Right atrium auricular region (tissue), 2 donors: ENCODE measurements at places on chromosomes 11 and 22. TPM values are rescaled to one million over a fixed set of nuclear protein-coding genes. Genes with fewer than 3 reads are reported as not detected.

DNA sequence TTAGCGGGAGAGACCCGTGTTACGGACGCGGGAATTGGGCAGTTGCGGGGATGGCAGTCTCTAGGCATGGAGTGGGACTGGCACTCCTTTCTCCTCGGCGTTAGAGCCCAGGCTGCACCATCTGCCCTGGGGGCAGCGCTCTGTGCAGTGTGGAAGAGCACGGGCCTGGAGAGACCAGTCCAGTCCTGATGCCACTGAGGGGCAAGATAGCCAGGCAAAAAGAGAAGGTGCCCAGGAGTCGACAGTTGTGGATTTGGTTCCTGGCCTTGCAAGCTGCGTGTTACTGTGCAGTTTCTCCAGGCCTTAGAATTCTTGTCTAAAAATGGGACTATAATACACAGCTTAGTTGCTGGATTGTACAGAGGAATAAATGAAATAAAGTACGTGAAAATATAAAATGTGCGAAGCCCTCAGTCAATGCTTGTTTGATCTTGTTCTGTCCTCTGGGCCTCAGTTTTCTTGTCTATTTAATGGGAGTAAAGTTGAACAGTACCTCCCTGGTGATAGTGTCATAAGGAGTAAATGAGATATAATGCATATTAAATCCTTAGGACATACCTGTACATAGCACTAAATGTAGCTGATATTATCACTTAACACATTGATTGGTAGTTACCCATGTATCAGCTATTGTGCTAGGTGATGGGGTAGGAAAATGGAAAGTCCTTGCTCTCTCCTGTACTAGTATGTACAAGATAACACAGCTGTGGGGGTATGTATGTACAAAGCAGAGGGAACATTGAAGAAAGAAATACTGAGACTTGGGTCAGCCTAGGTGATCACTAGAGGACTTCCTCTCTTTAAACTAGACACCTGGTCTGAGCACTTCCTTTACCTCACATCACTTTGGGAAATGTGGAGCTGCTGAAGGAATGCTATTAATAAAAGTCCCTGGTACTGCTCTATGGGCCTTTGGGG, 1.2 kb downstream of the ATXN10 start:
- H3K36me3 ChIP-seq: no peaks in the 10 kb centered on the region
- no peak for DNase-seq
- peak overlapping the region; percentile 94 for H3K27ac ChIP-seq
- no peaks in the 10 kb centered on the region for H3K27me3 ChIP-seq
- peak overlapping the region; percentile 85 for H3K4me3 ChIP-seq
- peaks cover 26% of the 10 kb centered on the region for H3K4me1 ChIP-seq

KRTAP5-2 gene
- total RNA-seq: not detected

DNA sequence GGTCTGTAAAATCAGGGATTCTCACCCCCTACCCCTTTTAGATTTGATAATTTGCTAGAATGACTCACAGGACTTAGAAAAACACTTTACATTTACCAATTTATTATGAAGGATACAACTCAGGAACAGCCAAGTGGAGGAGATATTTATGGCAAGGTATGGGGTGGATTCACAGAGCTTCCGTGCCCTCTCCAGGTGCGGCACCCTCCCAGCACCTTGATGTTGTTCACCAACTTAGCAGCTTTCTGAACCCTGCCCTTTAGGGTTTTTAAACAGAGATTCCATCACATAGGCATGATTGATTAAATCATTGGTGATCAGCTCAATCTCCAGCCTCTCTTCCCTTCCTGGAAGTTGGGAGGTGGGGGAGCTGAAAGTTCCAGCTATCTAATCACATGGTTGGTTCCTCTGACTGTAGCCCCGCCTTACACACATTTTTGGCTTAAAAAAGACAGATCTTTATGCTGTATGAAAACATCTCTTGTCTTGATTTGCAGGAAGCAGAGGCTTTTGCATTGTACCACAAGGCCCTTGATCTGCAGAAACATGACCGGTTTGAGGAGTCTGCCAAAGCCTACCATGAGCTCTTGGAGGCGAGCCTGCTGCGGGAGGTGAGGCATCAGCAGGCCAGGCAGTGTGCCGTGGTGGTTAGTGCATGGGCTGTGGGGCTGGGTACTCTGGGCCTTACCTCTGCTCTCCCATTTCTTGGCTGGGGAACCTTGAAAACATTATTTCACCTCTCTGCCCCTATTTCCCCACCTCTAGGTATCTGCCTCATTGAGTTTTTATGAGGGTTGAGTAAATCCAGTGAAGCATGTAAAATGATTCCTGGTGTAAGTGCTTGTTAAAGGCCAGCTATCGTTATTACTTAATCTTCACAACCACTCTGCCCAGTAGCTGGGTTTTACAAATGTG, 27.0 kb downstream of the CABIN1 start:
- no peak overlapping the region for H3K27ac ChIP-seq
- H3K27me3 ChIP-seq: no peaks in the 10 kb centered on the region
- H3K36me3 ChIP-seq: peaks cover 63% of the 10 kb centered on the region
- no peak overlapping the region for H3K4me3 ChIP-seq
- no peaks in the 10 kb centered on the region for H3K4me1 ChIP-seq
- no peak for DNase-seq

- H3K27me3 ChIP-seq: no peaks in the 10 kb centered on the region
- no peaks in the 10 kb centered on the region for H3K4me1 ChIP-seq
- no peak overlapping the region for H3K27ac ChIP-seq
- DNase-seq: no peak
Observed at GRCh38 chr22:38973289-38974169, 8.6 kb upstream of the APOBEC3B start.

GRCh38 chr11:33909150-33909549, 17.3 kb upstream of the LMO2 start:
- no peak overlapping the region for H3K27ac ChIP-seq
- H3K4me3 ChIP-seq: no peak overlapping the region
- H3K36me3 ChIP-seq: no peaks in the 10 kb centered on the region
- no peaks in the 10 kb centered on the region for H3K27me3 ChIP-seq
- H3K4me1 ChIP-seq: no peaks in the 10 kb centered on the region
- DNase-seq: no peak

DNA sequence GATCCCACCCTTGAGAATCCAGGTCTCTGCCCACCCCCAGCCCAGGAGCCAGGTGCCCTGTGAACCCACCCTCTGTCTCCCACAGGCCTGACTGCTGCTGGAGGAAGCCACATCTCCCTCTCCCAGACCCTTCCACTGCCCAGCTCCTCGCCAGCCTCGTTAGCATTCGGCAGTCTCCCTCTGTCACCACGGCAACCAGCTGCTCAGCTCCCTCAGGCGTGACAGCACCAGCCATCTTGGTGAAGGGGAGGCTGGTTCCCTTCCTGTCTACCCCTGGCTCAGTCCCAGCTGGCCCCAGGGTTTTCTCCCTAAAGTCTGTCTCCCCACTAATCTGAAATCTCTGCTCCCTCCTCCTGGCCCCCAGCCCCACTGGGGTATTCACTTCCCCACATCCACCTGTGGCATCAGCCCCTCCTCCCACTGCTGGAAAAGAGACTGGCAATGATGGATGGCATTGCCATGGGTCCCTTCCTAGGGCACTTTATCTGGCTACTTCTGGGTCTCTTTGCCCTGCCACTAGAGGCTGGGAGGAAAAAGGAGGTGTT, 28.1 kb downstream of the NRXN2 start:
- no peaks in the 10 kb centered on the region for H3K4me1 ChIP-seq
- no peak for DNase-seq
- H3K27ac ChIP-seq: no peak overlapping the region
- H3K36me3 ChIP-seq: no peaks in the 10 kb centered on the region
- H3K4me3 ChIP-seq: no peak overlapping the region
- H3K27me3 ChIP-seq: no peaks in the 10 kb centered on the region

TRIM51G gene
- not detected for total RNA-seq

DNA sequence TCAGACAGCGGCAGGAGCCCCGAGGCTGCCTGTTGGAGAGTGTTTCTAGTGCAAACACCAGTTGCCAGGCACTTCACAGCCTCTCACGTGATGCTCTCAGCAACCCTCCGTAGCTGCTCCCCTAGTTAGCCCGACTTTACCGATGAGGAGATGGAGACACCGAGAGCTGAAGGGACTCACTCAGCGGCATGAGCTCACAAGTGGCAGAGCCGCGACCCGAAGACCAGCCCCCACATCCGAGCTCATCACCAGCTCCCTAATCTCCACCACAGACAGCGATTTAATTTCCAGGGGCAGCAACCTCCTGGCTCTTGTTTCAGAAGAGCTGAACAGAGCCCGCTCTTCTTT, 28.7 kb upstream of the RTL6 start:
- peaks cover 6% of the 10 kb centered on the region for H3K4me1 ChIP-seq
- H3K27me3 ChIP-seq: no peaks in the 10 kb centered on the region
- no peak overlapping the region for H3K27ac ChIP-seq
- no peak for DNase-seq
- H3K36me3 ChIP-seq: no peaks in the 10 kb centered on the region
- no peak overlapping the region for H3K4me3 ChIP-seq

- H3K36me3 ChIP-seq: no peaks in the 10 kb centered on the region
- no peaks in the 10 kb centered on the region for H3K27me3 ChIP-seq
- H3K4me1 ChIP-seq: no peaks in the 10 kb centered on the region
- no peak for DNase-seq
- no peak overlapping the region for H3K27ac ChIP-seq
- no peak overlapping the region for H3K4me3 ChIP-seq
Observed at GRCh38 chr11:3050386-3051195, 6.6 kb downstream of the CARS1 start.

SLC7A4 gene
- 1.9 TPM for total RNA-seq

C1QTNF4 gene
- not detected for total RNA-seq

- no peaks in the 10 kb centered on the region for H3K4me1 ChIP-seq
- DNase-seq: no peak
- H3K27ac ChIP-seq: no peak overlapping the region
- H3K4me3 ChIP-seq: no peak overlapping the region
- no peaks in the 10 kb centered on the region for H3K36me3 ChIP-seq
- no peaks in the 10 kb centered on the region for H3K27me3 ChIP-seq
Observed at GRCh38 chr22:43274595-43275240, 68.5 kb downstream of the SCUBE1 start.

DNA sequence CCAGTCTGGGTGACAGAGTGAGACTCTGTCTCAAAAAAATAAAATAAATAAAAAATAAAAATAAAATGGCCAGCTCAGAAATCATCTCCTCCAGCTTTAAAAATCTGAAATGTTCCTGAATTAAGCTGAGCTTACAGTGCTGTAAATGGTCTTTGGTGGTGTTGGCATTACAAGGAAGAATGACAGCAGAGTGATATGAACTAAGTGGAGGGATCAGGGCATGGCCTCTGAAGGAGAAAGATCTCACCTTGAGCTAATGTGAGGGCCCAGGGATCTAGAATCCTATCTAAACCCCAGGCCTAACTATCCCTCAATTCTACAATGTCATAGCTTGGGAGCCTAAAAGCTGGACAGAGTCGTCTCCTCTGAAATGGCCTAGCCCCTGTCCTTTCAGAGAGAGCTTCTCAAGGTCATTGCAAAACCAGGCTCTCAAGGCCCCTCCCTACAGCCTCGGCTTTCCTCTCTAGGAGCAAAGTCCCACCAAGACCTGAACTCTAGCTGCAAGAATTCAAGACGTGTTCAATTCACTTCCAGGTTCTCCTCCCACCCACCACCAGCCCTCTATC, 345.4 kb downstream of the BUD13 start:
- no peak for DNase-seq
- no peaks in the 10 kb centered on the region for H3K27me3 ChIP-seq
- no peaks in the 10 kb centered on the region for H3K4me1 ChIP-seq

- no peak overlapping the region for H3K4me3 ChIP-seq
- H3K4me1 ChIP-seq: no peaks in the 10 kb centered on the region
- H3K27me3 ChIP-seq: no peaks in the 10 kb centered on the region
- no peaks in the 10 kb centered on the region for H3K36me3 ChIP-seq
- no peak overlapping the region for H3K27ac ChIP-seq
Observed at GRCh38 chr11:3196161-3197043, 22.2 kb downstream of the MRGPRG start.

DNA sequence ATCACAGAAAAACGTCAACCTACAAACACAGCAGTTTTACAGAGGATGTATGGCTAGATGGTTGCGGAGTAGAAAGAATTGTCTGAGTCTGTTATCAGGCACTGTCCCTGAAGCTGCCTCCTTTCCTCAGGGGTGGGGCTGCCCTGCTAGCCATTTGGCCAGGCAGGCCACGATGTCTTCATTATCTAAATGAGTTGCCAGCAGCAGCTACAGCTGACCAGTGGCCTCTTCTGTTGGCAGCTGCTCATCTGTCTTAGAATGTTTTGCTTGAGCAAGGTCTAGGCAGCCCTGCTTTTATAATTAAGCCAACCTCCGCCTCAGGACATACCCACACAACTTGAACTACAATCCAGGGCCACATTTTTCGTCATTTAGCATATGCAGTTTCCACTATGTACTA, 17.5 kb downstream of the SLC6A5 start:
- no peaks in the 10 kb centered on the region for H3K36me3 ChIP-seq
- H3K27ac ChIP-seq: peak overlapping the region; percentile 7
- H3K4me1 ChIP-seq: peaks cover 18% of the 10 kb centered on the region
- H3K4me3 ChIP-seq: no peak overlapping the region
- DNase-seq: no peak

OR52N4 gene
- total RNA-seq: not detected

DNA sequence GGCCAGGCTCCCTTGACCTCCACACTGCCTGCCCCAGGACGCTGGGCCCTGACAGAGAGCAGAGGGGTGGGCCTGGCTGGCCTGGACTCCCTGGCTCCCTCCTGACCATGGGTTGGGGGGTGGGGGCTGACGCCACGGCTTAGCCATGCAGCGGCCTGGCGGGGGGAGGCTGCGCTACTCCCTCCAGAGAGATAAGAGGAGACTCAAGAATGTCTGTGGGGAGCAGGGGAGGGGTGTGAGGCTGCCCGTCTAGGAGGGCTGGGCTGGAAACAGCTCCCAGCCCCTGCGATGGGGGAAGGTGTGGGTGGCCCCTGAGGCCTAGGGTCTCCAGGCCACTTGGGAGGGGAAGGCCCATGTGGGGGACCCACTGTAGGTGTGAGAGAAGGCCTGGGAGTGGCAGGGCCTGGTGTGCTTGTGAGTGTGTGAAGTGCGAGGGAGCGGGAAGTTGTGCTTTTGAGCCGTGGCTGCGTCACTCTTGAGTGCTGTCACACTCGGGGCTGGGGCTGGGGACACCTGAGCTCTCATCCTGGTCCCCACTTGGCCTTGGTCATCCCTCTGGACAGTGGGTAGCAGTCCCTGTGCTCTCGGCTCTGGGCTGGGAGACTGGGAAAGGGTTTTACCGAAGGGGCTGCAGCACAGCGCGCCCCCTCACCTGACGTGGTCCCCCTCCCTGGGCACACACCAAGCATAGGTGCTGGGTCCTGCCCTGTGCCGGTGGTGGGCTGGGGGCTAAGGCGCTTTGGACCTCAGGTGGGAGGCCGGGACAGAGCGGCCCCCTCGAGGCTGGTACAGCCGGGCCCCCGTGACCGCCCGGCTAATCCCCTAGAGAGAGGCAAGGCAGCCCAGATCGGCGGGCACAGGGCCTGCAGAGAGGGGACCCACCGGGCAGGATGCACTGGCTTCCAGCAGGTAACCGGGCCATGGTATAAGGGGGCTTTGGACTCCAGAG, 2.4 kb downstream of the MYRF start:
- DNase-seq: no peak
- H3K27ac ChIP-seq: no peak overlapping the region
- no peaks in the 10 kb centered on the region for H3K27me3 ChIP-seq
- H3K4me3 ChIP-seq: no peak overlapping the region
